ENCODE measurements at places on chromosomes 12 and 14. TPM values are rescaled to one million over a fixed set of nuclear protein-coding genes. Genes with fewer than 3 reads are reported as not detected.

DNA sequence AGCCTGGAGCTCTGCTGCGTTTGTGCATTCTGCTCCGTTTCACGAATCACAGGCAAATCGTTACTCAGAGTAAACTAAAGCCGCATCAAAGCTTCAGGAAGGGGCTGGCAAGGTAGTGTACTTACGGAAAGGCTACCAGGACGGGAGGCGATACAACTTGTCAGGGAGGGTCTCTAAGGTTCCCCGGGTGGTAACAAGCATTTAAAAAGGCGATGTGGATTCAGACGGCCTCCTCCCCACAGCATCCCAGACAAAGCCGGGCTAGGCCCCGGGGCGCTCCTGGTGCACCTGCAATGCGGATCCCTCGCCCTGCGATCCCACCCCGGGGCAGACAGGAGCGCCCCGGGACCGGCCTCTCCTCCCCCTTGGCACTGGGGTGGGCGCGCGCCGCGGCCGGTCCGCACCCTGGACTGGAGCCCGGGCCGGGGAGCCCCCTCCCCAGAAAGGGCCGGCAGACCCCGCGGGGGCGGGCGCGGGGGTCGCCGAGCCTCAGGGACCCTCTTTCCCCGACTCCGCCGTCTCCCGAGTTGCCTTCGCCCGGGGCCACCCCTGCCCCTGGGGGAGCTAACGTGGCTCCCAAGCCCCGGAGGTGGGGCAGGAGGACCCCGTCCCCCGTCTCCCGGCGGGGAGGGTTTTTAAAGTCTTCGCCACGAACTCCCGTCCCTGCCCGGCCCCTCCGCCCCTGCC lies 718 bp downstream of the CCDC92 start:
- peak overlapping the region; percentile 97 for H3K4me3 ChIP-seq
- H3K36me3 ChIP-seq = peaks cover 2% of the 10 kb centered on the region
- no peaks in the 10 kb centered on the region for H3K27me3 ChIP-seq
- peak overlapping the region; percentile 86 for H3K27ac ChIP-seq
- DNase-seq = peak; percentile 65
- peaks cover 22% of the 10 kb centered on the region for H3K4me1 ChIP-seq

DNA sequence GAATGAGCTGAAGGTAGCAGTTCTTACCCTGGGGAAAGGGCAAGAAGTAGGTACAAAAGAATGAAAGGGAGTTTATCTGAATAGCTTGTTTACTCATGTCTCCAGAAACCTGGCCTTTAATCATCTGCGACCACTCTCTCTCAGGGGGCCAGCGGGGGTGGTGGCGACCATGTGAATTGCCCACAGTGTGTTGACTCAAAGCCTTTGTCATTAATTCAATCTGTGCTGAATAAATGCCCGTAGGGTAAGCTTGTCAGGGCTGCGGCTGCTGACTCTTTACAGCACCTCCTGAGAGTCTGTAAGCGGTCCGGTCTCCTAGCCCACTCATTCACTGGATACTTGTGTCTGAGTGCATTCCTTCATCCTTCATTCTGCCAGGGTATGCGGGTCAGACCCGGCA lies 874.4 kb downstream of the SLC6A15 start:
- no peak for DNase-seq
- no peaks in the 10 kb centered on the region for H3K36me3 ChIP-seq
- no peaks in the 10 kb centered on the region for H3K27me3 ChIP-seq
- no peak overlapping the region for H3K27ac ChIP-seq
- no peaks in the 10 kb centered on the region for H3K4me1 ChIP-seq

DNA sequence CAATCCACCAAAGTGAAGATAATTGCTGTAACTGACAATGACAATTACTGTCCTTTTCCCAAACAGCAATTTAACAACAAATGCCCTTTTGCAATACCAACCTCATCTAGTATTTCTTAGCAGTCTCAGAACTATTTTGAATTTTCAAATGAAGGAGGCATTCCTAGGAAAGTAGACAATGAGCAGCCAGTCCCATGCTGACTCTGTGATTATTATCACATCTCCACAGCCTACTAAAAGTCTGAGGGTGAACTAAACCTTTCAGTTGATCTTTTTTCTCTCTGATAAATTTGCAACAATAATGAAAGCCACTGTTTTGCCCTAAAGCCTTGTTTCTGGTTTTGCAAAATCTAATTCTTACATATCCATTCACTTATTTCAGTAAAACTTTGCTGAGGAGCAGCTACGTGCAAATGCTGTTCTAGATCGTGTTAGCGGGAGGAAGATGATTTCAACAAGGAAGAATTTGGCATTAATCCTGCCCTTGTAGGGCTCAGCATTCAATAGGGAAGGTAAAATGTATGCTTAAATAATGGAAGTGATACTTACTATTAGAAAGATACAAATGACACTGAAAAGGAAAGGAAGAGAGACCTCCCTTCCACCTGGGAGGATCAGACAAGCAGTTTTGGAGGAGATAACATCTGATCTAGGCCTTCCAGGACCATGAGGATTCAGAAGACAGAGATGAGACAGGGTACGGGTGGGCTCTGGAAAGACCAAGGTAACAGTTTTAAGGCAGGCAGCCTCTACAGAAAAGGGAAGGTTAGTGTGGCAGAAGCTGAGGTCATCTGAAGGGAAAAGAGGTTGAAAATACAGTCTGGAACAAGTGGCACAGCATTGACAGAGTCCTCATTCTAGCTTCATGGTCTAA lies 47.4 kb downstream of the SLC38A1 start:
- H3K36me3 ChIP-seq = peaks cover 10% of the 10 kb centered on the region
- H3K4me3 ChIP-seq = no peak overlapping the region
- H3K27me3 ChIP-seq = no peaks in the 10 kb centered on the region
- no peak for DNase-seq
- H3K4me1 ChIP-seq = peaks cover 20% of the 10 kb centered on the region
- H3K27ac ChIP-seq = no peak overlapping the region

- DNase-seq = no peak
- H3K4me1 ChIP-seq = no peaks in the 10 kb centered on the region
- H3K36me3 ChIP-seq = no peaks in the 10 kb centered on the region
- no peaks in the 10 kb centered on the region for H3K27me3 ChIP-seq
- no peak overlapping the region for H3K4me3 ChIP-seq
Observed at GRCh38 chr14:74648601-74649000, 36.6 kb upstream of the LTBP2 start.

DNA sequence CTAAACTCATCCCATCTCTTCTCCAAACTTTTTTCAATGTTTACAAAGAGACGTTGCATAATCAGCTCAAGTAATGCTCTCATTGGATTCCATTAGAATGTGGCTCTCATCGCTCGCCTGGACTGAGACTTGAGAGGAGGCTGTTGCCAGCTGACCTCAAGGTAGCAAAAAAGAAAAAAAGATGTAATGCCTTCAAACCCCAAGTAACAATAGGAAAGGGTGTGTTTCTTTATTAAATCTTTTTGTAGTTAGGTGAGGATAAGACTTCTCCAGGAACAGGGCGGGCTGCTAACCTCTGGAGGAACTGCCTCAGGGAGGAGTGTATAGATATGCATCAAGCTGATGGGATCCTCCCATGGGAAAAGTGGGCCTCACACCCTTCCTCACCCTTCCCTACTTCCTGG lies 956 bp upstream of the PTHLH start:
- no peak overlapping the region for H3K27ac ChIP-seq
- no peak overlapping the region for H3K4me3 ChIP-seq
- peaks cover 30% of the 10 kb centered on the region for H3K27me3 ChIP-seq
- peaks cover 17% of the 10 kb centered on the region for H3K4me1 ChIP-seq

DNA sequence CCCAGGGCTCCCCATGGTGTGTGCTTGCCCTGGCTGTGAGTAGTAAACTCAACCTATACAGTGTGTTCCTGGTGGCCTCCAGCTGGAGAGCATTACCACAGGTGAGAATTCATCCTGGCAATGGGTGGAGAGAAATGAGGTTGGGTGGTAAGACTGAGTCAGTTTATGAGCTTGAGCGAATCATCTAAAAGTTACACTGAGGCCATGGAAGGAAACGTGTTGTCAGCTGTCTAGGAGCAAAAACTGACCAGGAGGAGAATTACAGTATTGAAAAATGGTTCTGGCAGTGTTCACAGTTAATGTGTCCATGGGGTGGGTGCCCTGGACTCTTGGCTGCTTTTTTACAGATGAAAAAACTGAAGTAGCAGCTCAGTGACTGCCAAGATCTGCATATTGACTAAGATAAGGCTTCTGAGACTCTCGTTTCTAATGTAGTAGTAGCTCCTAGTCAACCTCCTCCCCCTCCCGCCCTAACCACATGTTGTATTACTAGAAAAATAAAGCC lies 202.0 kb upstream of the AMIGO2 start:
- H3K4me3 ChIP-seq = no peak overlapping the region
- no peaks in the 10 kb centered on the region for H3K27me3 ChIP-seq
- no peak for DNase-seq
- H3K27ac ChIP-seq = no peak overlapping the region
- no peaks in the 10 kb centered on the region for H3K4me1 ChIP-seq
- H3K36me3 ChIP-seq = no peaks in the 10 kb centered on the region

CLEC1A gene
- total RNA-seq = 3.8 TPM
